T-cell (primary cell): ENCODE measurements at places on chromosomes 3 and 15.
A peak's percentile ranks its signal among the peaks of the same experiment; 100 is the strongest.

- DNase-seq, result no peak
Measured at GRCh38 chr3:129651435-129652202, 45.1 kb upstream of the PLXND1 start.

DNA sequence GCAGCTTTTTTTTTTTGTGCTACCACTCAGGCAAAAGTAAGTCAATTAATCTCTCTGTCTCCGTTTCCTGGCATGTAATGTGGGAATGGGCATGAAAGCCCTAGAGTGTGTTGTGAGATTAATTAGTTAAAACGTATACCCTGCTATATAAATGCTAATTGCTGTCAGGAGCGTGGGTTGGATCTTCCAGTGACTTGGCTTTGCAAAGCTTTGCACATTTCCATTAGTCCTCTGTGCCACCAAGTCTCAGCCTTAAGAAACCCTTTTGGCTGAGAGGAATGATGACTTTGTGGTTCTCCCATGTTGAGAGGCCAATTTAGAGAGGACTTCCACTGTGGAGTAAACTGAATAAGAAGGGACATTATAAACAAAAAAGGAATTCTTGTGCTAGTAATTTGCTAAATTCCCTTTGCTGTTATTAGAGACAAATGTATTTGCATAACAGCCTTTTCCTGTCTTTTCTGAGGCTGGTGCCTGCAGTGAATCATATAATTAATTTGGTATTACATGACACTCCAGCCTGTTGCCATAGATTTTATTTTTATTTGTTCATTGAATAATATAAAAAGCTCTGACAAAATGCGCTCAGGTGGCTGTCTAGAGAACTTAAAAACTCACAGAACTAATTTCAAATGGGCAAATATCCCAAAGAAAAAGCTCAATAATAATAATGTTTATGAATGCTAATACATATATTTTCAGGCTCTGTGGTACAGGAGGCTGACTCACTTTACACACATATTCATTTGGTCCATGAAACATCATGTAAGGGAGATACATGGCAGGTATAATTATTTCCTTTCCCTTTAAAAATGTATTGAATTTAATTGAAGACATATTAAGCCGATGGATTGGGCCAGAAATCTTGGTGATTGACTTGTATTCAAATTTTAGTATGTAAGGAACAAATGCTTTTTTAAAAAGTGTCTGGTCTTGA, 82.7 kb downstream of the IL1RAP start:
- no peak for DNase-seq

- no peak for DNase-seq
Measured at GRCh38 chr15:56036546-56037067, 43.2 kb upstream of the NEDD4 start.

- no peak for DNase-seq
Measured at GRCh38 chr3:185585518-185585858, 607 bp upstream of the SENP2 start.

- no peak for DNase-seq
Measured at GRCh38 chr15:99149366-99149765, 44.5 kb downstream of the SYNM start.

- DNase-seq, result no peak
Measured at GRCh38 chr15:95957861-95958260, 372.6 kb upstream of the NR2F2 start.

DNA sequence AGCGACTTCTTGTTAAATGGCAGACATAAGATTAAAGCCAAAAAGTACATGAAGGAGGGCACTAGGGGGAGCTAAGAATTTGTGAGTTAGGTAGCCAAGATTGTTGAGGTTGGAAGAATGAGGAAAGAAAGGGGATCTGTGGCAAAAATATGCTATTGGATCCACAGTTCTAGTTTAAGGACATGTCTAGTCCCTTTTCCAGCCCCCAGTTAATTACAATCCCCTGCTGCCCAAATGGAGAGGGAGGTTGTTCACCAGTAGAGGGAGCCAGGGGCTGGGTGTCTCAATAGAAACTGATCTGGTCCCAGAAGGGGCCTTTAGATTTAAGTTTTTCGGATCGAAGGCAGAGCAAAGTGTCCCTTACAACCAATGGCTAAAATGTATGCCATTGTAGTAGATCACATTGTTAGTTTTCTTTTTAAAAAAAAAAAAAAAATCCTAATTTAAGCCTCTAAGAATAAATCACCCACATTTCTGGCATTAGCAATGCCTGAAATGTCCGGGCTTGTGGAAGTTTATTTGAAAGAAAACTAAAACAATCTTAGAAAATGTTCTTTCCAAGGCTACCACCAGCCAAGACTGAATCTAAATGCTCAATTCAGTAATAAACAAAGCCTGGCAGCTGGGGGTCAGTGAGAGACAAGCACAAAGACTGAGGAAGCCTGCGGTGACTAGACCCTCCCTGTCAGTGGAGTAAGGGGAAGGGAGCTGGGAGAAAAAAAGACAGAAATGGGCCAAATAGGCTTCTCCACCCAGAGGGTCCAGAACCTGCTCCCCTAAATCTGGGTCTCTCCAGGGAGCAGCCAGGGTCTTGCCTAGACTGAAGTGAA, 7.1 kb downstream of the COL8A1 start:
- DNase-seq, result no peak

DNA sequence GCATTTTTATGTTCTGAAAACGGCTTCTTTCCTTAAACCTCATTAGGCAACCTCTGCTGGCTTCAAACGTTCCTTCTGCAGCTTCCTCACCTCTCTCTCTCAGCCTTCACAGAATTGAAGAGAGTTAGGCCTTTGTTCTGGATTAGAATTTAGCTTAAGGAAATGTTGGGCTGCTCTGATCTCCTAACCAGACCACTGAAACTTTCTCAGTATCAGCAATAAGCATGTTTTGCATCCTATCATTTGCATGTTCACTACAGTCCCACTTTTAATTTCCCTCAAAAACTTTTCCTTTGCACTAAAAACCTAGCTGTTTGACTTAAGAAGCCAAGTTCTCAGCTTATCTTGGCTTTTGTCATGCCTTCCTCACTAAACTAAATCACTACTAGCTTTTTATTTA, 49.5 kb downstream of the SMARCC1 start:
- no peak for DNase-seq

GRCh38 chr3:39705351-39705900, 104.0 kb upstream of the MYRIP start:
- no peak for DNase-seq

GRCh38 chr15:44308889-44309288, 20.4 kb downstream of the GOLM2 start:
- DNase-seq, result no peak

DNA sequence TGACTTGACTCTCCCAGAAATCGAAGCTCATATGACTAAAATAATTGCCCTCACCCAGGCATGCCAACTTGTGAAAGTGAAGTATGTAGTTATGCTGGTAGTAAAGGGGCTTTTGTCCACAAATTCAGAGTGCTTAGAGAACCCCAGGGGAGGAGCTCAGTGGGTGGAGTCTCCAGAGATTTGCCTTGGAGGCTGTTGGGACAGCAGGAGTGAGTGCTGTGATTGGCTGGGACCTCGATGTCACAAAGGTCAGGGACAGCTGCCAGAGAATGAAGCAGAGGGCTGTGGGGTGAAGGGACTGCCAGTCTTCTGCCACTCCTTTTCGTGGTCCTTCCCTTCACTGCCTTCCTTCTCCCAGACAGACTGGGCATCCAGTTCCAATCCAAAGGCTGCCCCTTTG, 49.8 kb downstream of the ZNF445 start:
- no peak for DNase-seq

- peak; percentile 37 for DNase-seq
Measured at GRCh38 chr3:184289426-184289938, 9.6 kb upstream of the PSMD2 start.

GRCh38 chr3:31210068-31210645, 315.7 kb upstream of the GADL1 start:
- DNase-seq, result no peak

DNA sequence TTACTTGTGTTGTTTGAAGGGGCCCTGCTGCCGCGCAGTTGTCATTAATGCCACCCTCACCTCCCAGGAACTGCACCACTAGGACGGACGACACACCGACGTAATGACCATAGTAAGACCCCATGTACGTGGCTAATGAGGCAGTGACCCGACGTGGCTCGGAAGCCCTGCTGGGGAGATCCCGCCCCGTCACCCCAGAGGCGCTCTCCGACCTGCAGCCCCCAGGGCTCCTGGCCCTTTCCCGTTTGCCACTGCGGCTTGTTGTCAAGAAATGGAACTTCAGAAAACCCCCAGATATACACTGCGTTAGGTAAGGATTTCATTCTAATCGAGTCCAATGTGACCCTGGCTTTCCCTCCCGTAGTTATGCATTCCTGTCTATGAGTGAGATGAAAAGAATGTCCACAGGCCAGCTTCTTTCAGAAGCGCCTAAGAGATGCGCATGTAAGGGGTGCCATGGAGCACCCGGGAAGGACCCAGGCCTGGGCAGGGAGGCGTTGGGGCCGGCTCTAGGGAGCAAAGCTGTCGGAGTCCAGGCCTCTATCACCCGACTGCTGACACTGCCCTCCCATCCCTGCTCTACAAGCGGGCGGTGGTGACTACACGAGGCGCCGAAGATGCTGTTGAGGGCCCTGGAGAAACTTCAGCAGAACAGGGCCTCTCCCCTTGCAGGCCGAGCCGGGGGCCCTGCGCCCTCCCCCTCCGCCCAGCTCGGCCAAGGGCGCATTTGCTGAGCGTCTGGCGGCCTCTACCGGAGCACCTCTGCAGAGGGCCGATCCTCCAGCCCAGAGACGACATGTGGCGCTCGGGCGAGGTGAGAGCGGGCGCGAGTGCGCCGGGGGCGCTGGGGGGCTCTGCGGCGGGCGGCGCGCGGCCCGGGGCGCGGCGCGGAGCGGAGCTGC, at the start of gene GABRA5:
GABRA5 (plus strand) TSS at position 765 of the 902 bp plus-strand sequence. CDS start 2,187 bp downstream, outside the sequence.
- no peak for DNase-seq

GRCh38 chr3:142705198-142705597, 18.6 kb upstream of the TRPC1 start:
- no peak for DNase-seq

- DNase-seq, result no peak
Measured at GRCh38 chr3:197355713-197356112, 57.3 kb upstream of the DLG1 start.

GRCh38 chr3:126873416-126873815, 109.5 kb upstream of the PLXNA1 start:
- no peak for DNase-seq

GRCh38 chr3:195239121-195239520, 31.8 kb downstream of the XXYLT1 start:
- DNase-seq, result no peak

DNA sequence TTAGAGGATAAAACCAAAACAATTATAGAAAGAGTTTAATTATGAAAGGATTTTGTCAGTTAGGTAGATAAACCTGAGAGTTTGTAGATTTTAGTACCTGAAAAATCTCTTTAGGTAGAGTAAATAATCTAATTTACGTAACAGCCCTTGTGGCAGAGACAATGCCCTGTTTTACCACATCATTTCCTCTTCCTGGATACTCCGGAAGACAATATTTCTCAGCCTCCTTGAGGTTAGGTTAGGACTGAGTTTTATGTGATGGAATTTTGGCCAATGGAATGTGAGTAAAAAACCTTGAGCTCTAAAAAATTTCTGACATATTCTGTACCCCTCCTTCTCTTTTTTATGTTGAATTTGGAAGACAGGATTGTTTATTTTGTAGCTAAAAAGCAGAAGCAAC, 50.7 kb upstream of the TPRG1 start:
- no peak for DNase-seq

- no peak for DNase-seq
Measured at GRCh38 chr15:49270541-49271421, 100.7 kb downstream of the GALK2 start.

- no peak for DNase-seq
Measured at GRCh38 chr3:9862391-9863057, 17.5 kb downstream of the CIDEC start.

GRCh38 chr3:184299488-184300377, 692 bp downstream of the PSMD2 start:
- DNase-seq, result no peak

DNA sequence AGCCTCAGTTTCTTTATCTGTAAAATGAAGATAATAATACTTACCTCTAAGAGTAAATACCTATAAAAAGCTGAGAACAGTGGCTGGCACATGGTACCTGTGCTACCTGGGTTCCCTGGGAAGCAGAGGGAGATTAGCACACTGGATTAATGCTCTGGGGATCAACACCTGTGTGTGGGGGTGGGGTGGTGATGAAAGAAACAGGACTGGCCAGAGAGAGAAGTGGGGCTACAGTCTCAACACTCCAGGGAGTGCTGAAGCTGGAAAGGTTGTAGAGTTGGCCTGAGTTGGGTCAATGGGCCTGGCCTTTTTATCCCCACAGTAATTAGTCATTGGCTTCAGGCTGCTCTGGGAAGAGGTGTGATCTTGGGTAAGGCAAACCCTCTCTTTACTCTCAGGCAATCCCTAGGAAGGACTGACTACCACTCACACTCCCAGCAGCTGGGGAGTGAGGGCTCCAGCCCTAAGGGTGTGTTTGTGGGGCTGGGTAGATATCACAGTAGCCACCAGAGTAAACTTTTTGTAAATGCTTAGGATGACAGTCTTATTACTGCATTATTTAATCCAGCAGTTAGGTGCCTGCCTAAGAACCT, 102.5 kb downstream of the SV2B start:
- no peak for DNase-seq

DNA sequence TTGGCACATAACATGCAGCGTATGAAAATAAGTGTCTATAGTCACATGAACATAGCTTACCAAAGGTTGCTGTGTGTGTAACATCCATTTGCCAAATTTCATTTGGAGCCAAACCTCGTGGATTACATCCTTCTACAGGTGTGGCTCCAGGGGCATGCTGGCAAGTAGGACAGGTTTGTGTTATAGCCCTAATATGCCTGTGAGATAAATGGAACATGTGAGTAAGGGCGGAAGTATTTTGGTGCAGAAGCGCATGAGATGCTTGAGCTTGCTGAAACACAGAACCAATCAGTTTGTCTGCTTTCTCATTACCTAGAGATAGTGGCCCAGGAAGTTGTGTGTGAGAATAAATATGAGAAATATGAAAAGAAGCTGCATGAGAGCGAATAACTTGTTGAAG, 21.8 kb upstream of the XCR1 start:
- DNase-seq, result no peak

DNA sequence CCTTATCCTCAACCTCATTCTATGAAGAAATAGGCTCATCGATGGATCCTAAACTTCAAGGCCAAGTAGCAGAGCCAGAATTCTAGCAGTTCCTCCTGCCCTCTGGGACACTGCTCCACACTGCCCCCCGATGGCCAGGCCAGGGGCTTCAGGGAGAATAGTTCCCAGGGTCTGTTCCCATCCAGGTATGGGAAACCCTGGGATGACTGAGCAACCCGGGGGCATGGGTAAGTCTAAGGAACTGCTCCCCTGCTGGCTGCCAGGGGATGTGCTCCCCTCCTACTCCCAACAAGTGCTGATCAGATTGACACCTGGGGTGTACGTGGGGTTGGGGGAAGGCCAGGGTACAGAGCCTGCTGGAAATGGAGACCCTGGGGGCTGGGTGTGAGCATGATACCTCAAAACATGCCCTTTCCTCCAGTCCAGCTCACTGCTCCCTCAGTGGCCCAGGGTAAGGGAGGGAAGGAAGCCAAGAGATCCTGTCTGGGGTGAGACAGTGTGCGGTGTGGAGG, 7.6 kb downstream of the ULK3 start:
- DNase-seq, result no peak
